Cardiac septum (tissue), 1 donor: ENCODE measurements at places on chromosomes 3 and 15. TPM values are rescaled to one million over a fixed set of nuclear protein-coding genes. Genes with fewer than 3 reads are reported as not detected.

DNA sequence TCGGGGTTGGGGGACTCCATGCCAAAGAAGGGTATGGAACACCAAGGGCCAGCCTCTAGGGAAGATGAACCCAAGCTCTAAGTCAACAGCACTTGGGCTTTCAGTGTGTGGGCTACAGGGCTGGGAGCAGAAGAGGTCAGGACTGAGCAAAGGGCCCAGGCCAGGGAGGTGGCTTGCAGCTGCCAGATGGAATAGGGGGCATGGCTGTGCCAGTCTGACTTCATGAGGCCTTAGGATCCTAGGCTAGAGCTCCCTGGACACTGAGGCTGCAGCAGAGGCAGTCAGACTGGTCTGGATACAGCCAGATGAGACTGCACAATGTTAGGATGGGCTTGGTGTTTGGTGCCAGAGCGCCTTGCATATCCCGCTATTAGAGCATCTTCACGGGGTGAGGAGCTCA, 3.8 kb downstream of the RASGRF1 start:
- peak; percentile 39 for DNase-seq

The HIGD2B gene
- total RNA-seq: not detected

The CLEC3B gene
- 77.1 TPM for total RNA-seq

DNA sequence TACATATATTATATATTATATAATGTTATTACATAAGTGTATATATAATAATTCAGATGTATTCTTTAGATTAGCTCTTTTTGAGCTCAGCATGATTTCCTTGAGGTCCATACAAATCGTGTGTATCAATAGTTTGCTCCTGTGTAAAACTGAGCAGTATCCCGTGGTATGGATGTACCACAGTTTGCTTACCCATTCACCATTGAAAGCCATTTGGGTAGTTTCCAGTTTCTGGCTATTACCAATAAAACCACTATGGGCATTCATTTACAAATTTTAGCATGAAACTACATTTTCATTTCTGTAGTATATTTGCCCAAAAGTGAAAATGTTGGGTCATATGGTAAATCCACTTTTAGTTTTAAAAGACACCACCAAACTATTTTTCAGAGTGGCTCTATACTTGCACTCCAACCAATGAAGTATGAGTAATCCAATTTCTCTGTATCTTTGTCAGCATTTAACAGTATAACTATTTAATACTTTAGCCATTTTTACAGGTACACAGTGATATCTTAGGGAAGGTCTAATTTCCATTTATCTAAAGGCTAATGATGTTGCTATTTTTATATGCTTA, 1361.4 kb upstream of the GBE1 start:
- no peak for DNase-seq

The PGBD4 gene
- total RNA-seq: 1.5 TPM

The UNC13C gene
- 0.32 TPM for total RNA-seq

DNA sequence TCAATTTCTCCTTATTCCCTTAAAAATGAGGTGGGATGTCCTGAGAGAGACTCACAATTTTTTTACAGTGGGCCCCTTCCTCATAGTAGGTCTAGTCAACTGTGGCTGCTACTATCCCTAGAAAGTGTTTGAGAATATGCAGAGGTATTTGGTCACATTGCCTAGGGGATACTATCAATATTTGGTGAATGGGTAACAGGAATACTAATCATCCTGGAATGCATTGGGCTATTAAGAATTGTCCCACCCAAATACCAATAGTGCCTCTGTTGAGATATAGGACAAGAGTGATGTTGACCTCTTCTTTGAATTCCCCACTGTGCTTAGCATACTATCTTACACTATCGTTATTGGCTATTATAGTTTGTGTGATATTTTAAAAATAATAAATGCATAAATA, 389.4 kb downstream of the DIPK2A start:
- DNase-seq: no peak

GRCh38 chr3:133573054-133573628, 345 bp upstream of the CDV3 start:
- peak; percentile 100 for DNase-seq

DNA sequence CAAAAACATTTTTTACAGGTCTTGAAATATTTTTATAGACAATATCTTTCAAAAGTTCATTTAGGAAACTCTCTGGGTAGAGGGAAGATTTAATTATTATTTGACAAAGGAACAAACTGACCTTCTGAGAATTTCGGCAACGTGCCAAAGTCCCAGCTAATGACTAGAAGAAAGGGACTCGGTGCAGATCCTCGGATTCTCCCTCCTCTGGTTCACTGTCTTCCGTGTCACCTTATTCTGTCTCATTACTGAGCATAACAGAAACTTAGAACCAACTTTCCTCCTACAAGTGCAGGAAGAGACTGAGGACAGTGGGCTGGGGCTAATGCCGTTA, 339.1 kb downstream of the MECOM start:
- DNase-seq: no peak

- no peak for DNase-seq
Observed at GRCh38 chr3:144491333-144491732, 519.7 kb downstream of the DIPK2A start.

DNA sequence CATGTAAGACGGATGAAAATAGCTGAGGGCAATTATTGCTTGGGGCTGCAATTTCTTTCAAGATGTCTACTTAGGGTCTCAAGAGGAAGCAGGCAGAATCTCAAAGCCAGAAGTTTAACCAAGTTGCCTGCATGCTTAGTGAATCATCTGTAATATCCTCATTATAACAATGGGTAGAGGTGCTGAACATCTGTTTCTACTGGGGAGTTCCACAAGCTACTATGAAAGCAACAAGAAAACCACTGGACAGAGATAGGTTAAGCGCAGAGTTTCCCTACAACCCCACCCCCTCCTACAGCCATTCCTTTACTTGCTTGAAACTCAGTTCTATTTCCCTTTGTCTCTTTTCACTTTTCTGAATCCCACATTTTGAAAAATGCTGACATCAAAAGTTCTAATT, 759.4 kb upstream of the GBE1 start:
- DNase-seq: no peak

The PCSK6 gene
- total RNA-seq: 10.6 TPM

GRCh38 chr3:113659101-113659541, 37.3 kb downstream of the USF3 start:
- DNase-seq: no peak

- DNase-seq: no peak
Observed at GRCh38 chr3:44265815-44266214, 24.1 kb downstream of the TOPAZ1 start.

The GDPGP1 gene
- total RNA-seq: 10.6 TPM

- DNase-seq: no peak
Observed at GRCh38 chr3:121295979-121296378, 249.8 kb downstream of the POLQ start.

The ZMYND10 gene
- total RNA-seq: 0.35 TPM

The GP5 gene
- 0.22 TPM for total RNA-seq

The LRRN1 gene
- total RNA-seq: 0.59 TPM

DNA sequence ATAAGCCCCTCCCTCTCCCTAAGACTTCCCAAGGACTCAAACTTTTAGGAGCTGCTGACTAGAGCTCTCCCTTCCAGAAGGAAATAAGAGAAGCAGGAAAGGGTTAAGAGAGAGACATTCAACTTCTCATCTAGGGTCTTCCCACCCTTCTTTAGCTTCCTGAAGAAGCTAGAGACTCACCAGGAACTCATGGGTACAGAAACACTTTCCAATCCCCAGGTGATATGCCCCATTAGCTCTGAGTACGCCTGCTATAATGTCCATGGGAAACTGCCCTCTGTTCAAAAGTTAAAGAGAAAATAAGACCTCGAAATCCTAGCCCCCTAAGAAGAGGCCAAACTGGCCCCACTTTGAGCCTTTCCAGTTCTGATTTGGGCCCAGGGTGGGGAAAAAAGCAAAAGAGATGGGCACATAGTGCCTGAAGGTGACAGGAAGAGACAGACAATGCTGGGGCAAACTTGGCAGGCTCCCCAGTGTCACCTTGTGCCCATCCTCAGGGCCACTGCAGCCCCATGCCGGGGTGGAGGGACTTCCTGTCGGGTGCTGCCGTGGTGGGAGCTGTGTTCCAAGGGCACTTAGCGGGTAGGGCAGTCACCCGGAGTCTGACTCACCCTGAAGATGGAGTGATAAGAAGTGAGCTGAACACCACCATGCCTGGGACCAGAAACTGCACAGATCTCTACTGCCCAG, 29.5 kb downstream of the CCDC12 start:
- DNase-seq: peak; percentile 76

The HGD gene
- total RNA-seq: 0.73 TPM

DNA sequence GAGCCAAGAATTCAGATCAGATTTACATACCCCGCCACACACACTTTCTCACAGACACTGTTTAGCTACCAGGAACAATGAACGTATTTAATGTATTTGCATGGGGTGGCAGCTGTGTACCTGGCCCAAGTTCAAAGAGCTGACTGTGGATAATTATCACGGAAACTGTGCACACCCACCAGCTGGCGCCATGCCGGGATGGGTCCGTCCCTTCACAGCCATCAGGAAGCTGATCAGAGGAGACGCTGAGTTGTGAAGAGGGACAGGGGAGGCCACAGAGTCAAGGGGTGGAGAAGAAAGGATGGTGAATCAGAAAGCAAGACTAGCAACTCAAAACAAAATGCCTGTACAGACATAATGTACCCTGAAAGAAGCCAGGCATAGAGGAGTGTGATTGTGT, 13.1 kb upstream of the PLA2G4D start:
- no peak for DNase-seq

- DNase-seq: no peak
Observed at GRCh38 chr3:147404800-147405230, 1.5 kb downstream of the ZIC4 start.

DNA sequence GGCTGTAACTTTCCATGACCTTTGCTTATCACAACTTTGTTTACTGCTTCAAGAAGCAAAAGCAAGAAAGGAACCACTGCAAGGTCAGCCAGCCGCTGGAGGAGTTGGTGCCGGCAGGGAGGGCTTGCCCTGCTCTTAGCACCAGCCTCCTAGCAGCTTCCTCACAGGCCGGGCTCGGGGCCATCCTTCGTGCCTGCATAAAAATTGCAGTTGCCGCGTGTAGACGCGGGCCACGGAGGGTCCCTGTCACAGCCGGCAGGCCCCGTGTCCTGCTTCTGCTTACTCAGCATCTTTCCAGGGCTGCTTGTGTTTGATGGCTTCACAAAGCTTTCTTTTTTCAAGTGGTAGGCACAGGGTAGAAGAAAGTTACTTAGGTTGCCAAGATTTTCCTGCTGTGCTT, 84.4 kb downstream of the PGPEP1L start:
- DNase-seq: no peak

- DNase-seq: no peak
Observed at GRCh38 chr15:73335471-73335870, 33.3 kb downstream of the HCN4 start.

GRCh38 chr15:72285402-72285801, 13.0 kb upstream of the PARP6 start:
- DNase-seq: no peak

The PCLAF gene
- 0.19 TPM for total RNA-seq

DNA sequence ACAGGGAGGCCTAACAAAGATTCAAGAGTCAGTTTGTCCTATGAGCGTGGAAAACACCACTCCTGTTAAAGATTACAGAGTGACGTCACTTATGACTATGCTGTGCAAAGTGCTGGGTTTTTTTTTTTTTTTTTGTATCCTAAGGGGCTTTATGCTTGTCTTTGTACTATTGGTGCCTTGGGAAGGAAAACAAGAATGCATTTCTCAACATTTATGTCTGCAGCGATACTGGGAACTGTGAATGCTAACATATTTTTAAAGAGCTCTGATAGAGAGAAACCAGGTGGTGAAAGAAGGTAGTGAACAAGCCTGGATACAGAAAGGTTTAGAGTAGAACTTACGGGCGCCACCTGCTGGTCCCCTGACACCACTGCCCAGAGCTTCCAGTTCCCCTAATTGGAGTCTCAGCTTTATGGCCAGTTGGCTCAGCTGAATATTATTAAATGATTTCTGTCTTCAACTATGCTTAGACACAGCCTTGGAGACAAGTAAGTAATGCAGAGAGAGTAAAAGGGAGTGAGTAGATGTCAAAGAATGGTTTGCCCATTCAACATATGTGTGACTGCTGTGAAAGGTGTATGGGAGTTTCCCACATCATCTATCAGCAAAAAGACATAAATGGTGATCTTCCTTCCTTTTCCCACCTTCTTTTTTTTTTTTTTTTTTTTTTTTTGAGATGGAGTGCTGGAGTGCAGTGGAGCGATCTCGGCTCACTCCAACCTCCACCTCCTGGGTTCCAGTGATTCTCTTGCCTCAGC, 807.9 kb upstream of the CFAP20DC start:
- peak; percentile 80 for DNase-seq

The GOLGA6L4 gene
- 2.5 TPM for total RNA-seq

The EPHB3 gene
- total RNA-seq: 3.6 TPM

DNA sequence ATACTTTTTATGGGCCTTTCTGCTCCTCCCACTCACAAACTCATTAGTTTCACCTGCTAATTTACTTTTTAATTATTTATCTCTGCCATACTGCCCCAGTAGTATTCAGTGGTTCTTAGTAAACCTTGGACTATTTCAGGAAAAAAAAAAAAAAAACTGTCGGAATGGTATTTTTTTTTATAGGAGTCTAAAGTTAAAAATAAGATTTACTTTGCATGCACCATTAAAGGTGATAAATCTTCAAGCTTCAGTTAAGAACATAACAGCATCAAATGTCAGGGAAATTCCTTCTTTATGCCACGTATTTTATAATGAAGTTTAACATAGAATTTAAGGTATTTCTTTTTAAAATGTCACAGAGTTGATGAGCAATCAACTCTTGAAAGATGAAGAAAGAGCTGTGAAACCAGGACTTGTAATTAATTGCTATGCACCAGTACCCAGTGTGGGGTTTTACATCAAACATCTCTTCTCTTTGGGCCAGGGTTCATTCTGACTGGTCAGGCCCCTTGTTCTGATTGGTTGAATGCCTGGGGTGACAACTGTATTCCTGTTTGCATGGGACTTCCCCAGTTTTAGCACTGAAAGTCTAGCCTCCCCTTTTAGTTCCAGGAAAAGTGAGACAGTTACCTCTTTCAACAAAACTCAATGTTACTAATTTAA, 40.3 kb upstream of the PTPRG start:
- DNase-seq: no peak

DNA sequence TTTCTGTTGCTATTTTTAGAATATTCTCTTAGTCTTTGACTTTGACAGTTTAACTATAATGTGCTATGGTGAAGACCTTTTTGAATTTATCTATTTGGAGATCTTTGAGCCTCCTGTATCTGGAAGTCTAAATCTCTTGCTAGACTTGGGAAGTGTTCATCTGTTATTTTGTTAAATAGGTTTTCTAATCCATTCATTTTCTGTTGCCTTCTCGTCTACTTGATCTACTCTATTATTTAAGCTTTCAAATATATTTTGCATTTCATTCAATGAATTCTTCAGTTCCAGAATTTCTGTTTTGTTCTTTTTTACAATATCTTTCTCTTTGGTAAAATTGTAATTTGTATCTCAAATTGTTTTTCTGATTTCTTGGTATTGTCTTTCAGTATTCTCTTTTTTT, 47.8 kb downstream of the LEKR1 start:
- no peak for DNase-seq

The PFKFB4 gene
- 1.5 TPM for total RNA-seq

DNA sequence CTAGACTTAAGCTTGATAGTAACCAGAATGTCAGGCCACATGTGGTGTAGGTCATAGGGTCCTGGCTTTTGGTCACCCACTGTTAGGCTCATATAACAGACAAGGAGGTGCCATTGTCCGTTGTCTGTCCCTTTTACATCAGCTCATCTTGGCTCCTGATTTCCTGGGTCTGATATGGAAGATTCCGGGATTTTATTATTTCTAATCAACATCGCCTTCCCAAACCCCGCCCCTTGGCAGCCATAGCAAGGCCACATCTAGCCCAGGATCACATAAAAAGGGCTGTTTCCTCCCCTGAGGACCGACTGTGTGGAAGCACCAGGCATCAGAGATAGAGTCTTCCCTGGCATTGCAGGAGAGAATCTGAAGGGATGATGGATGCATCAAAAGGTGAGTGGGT, at the start of gene TGM4:
TSS of gene TGM4 (plus strand) at position 301 of the 400 bp plus-strand sequence. CDS start at position 372, 71 bp downstream.
- DNase-seq: no peak

The ZPLD1 gene
- total RNA-seq: not detected

The NOP10 gene
- 96.9 TPM for total RNA-seq
